ENCODE measurements at places on chromosomes 12 and 14.
A peak's percentile ranks its signal among the peaks of the same experiment; 100 is the strongest.

DNA sequence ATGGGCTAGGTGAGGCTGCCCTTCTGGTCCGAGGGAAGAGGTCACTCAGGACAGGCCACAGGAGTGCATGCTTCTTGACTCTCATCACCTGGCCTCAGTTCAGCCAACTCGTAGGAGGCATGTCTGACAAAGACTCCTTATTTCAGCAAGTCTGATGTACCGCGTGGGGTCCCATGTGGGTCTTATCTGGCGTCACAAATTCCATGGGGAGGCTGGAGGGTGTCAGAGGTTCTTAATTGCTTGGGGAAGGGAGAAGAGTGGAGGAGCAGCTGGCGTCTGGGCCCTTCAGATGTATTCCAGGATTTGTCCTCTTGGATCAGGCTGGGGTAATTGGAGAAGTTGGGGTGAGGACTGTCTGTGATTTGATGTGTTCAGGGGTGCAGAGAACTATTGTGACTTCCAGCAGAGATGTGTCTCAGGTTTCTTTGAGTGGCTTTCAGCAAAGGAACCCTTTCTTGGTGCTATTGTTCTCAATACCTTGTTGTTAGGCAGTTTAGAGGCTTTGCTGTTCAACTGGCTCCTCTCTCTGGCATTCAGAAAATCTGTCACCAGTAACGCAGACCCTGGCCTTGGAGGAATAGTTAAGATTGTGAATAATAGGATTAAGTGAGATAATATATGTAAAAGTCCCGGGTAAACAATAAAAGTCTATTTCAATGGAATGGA is 60.1 kb downstream of the SUSD6 start:
- DNase-seq, result no peak

GRCh38 chr14:25351269-25351668 is 301.3 kb upstream of the STXBP6 start:
- DNase-seq, result no peak

GRCh38 chr12:76259660-76260389 is 88.4 kb downstream of the BBS10 start:
- peak; percentile 22 for DNase-seq

DNA sequence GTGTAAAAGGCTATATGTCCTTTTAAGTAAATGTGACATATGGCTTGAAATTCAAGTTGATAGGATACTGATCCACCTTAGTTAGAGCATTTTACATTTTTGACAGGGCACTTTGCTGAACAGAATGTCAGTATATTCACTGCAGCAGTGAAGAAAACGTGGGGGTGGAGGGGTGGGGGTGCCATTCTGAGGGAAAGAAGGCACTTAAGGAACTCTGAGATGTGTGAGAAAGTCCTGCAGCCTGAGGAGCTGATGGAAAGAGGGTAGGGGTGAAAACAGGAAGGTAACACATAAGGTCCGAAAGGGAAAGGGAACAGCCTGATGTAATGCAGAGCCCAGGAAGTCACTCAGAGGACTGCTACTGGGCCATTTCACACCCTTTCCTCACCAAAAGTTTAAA is 265.5 kb upstream of the GRIP1 start:
- DNase-seq, result no peak

- no peak for DNase-seq
Observed at GRCh38 chr12:62282057-62282774, 22.0 kb downstream of the USP15 start.

DNA sequence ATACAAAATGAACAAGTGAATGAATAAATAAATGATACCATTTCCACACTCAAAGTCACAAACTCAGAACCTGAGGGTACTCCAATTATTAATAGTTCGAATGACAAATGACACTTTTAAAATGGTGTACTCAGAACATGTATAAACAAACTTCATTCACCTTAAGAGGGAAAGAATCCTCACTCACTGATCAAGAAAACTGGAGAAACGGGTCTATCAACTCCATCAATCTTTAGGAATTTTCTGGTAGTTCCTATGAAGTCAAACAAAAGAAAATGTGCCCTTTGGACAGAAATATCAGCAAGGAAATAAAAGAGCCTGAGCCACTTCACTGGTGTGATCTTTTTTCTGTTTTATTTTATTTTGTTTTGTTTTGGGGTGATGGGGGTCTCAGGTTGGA is 5.2 kb upstream of the NRDE2 start:
- no peak for DNase-seq

GRCh38 chr12:48995086-48995879 is 3.9 kb downstream of the DDN start:
- DNase-seq, result peak; percentile 80

GRCh38 chr12:125528281-125528680 is 463.0 kb downstream of the AACS start:
- DNase-seq, result no peak

DNA sequence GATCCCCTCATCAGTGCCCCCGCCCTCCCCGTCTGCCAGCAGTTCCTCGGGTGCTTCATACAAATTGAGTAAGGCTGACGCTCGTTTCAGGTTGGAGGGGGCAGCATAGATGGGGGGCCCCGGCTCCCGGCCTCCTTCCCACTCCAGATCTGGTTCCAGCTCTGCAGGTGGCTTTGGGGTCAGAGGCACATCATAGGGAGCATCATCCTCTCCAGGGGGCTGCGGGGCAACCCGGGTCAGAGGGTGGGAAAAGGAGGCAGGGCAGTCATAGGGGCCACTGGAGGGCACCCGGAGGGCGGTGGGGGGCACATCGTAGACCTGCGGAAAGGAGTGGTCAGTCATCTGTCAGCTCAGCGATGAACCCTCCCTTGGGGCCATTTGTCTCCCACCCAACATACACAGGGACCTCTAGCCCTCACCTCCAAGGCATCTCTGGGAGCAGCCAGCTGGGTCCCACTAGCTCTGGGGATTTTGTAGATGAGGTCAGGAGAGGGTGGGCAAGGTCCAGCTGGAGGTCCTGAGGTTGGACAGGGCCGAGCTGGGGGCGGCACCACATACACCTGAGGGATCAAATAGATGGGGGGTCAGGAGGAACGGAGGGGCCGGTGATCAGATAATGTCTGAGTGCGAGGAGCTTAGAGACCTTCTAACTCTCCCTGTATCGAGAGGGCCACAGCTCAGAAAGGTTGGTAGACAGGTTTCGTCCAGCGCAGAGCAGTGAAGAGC is 5.1 kb downstream of the EFS start:
- no peak for DNase-seq
